ENCODE measurements at places on chromosomes 11 and 22.

- DNase-seq: no peak
These were observed 368.9 kb downstream of the NTM start for GRCh38 chr11:131739243-131739882.

GRCh38 chr22:41092847-41093411 is 537 bp downstream of the EP300 start:
- no peak for DNase-seq

GRCh38 chr22:23715806-23716375 is 25.1 kb downstream of the RGL4 start:
- no peak for DNase-seq

- DNase-seq: no peak
These were observed 1529.2 kb upstream of the TENM4 start for GRCh38 chr11:80970037-80970436.

DNA sequence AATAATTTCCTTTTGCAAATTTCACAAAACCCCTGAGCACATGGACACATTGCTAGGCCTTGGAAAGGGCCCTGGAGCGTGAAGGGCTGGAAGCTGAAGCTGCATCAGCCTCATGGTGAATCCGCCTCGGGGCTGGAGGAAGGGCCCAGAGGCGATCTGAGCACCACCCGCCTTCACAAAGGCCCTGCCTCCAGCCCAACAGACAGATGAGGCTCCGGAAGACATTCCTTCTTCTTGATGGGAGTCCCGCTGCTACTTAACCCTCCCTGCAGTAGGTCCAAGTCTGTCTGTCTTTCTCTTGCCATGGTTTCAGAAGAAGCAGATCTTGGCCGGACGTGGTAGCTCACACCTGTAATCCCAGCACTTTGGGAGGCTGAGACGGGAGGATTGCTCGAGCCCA is 16.5 kb downstream of the ARRB1 start:
- no peak for DNase-seq

DNA sequence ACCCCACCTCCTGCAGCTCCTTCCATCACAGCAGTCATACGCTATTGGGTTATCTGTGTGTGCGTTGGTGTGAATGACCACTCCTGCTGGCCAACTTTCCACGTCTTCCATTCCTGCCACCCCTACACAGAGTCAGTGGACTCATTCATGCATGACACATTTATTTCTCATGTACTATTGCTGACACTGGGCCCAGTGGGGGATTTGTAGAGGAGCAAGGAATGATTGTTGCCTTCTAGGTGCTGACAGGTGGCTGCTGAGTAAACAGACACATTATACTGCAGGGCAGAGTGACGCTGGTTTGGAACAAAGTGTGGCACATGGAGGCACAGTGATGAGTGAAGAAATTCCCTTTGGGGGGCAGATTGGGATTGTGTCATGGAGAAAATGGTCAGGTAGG is 113.9 kb downstream of the CCDC81 start:
- DNase-seq: no peak

- DNase-seq: no peak
These were observed 10.2 kb upstream of the LDHA start for GRCh38 chr11:18384157-18384641.

DNA sequence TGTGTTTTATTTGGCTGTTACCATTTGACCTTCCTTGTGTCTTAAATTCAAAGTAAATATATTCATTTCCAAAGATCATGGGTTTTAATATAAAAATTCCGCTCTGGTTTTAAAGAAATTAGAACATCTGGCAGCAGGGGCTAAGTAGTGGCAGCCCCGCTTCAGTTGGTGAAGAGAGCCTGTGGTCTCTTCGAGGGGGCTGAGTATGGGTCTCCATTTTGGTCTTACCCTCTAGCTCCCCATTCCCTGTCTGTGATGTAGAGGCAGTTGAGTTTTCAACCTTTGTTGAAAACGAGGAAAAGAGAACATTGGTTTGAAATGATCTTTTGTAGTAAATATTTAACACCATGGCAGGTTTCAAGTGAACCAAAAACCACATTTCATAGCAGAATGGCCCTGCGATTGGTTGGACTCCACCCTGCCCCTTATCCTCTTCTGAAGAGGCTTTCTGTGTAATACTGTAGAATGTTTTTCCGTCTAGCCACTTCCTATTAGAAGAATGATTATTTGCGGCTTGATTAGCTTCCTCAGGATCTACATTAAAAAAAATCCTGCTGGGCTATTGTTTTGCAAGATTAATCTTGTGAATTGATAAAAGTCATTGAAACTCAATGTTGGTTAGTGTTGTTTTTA is 17.7 kb downstream of the APLP2 start:
- no peak for DNase-seq

Data from stimulated activated CD4-positive, alpha-beta T cell treated with anti-CD3 and anti-CD28 coated beads, Interleukin-2, amount 100 ng/mL, for 4 hours (primary cell).